ENCODE measurements at places on chromosomes 16 and 17. TPM values are rescaled to one million over a fixed set of nuclear protein-coding genes. Genes with fewer than 3 reads are reported as not detected.

The CLEC19A gene
- total RNA-seq = not detected

The WNT9B gene
- not detected for total RNA-seq

The SCGB1C2 gene
- total RNA-seq = not detected

The LLGL2 gene
- total RNA-seq = 0.33 TPM

The SLC9A5 gene
- 1.0 TPM for total RNA-seq

The GALK1 gene
- 36.7 TPM for total RNA-seq

The ST6GALNAC1 gene
- not detected for total RNA-seq

The CTRL gene
- 0.26 TPM for total RNA-seq

The VPS25 gene
- 43.6 TPM for total RNA-seq

The CLEC10A gene
- total RNA-seq = not detected

The TUBB3 gene
- 253 TPM for total RNA-seq

The ATP1B2 gene
- total RNA-seq = 0.33 TPM

The C16orf87 gene
- total RNA-seq = 9.5 TPM

The KSR1 gene
- total RNA-seq = 10.1 TPM

The DOC2B gene
- not detected for total RNA-seq

The KIF19 gene
- total RNA-seq = not detected

The NPIPA3 gene
- 0.77 TPM for total RNA-seq

The NUPR1 gene
- 87.0 TPM for total RNA-seq

The TSR3 gene
- 77.6 TPM for total RNA-seq

The TM4SF5 gene
- not detected for total RNA-seq

The GNAO1 gene
- 0.26 TPM for total RNA-seq

The SEPTIN12 gene
- total RNA-seq = not detected

The HOXB2 gene
- total RNA-seq = 12.2 TPM

The PRMT7 gene
- 39.3 TPM for total RNA-seq

The DOC2A gene
- 0.26 TPM for total RNA-seq

The CDH1 gene
- under 0.01 TPM for total RNA-seq

The RCVRN gene
- not detected for total RNA-seq

The LDHD gene
- 4.5 TPM for total RNA-seq

The FBXO39 gene
- total RNA-seq = 0.66 TPM

The PSMB10 gene
- 53.2 TPM for total RNA-seq

The RNF222 gene
- total RNA-seq = not detected

The ZG16 gene
- total RNA-seq = not detected

The HES7 gene
- total RNA-seq = under 0.01 TPM

The CLEC18A gene
- 0.33 TPM for total RNA-seq

The VPS9D1 gene
- total RNA-seq = 13.0 TPM

The FLCN gene
- total RNA-seq = 66.5 TPM

The SRP68 gene
- total RNA-seq = 23.6 TPM
